ENCODE measurements at places on chromosomes 2 and 18. TPM values are rescaled to one million over a fixed set of nuclear protein-coding genes. Genes with fewer than 3 reads are reported as not detected.
A peak's percentile ranks its signal among the peaks of the same experiment; 100 is the strongest.

WNT6 gene
- not detected for total RNA-seq

PAX8 gene
- 1.2 TPM for total RNA-seq

DNA sequence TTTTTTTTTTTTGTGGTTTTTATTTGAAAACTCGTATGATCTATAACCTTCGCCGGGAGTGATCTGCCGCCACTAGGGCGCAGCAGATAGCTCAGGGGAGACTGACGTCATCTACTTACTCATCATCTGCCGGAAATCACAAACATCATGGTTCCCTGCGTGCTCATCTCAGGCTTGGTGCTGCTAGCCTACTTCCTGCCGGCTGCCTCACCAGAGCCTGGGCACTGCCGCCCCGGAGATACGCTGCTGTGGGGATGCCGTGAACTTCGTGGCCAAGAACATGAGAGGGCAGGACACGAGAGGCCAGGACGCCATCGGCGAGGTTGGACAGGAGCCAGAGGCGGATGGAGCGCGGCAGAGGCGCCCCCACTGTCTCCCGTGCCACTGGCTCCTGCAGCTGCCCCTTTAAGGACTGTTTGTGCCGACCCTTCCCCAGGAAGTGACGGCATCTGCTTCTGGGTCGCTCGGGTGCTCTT is 68.8 kb downstream of the DOK6 start:
- no peak for DNase-seq

DNA sequence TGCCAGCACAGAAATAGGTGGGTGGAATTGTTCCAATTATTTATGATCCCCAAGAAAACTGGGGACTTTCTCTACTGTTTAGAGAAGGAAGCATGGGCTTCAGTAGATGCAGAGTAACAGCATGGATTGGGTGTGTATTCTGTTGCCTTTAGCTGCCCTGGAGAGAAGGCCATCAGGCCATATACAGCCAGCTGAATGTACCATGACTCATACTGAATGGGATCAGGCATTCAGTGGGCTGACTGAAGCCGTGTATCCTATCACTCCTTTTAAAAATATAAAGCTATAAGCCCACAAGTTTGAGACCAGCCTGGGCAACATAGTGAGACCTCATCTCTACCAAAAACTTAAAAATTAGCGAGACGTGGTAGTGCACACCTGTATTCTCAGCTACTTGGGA is 16.7 kb upstream of the PLEKHM3 start:
- DNase-seq = no peak

DNA sequence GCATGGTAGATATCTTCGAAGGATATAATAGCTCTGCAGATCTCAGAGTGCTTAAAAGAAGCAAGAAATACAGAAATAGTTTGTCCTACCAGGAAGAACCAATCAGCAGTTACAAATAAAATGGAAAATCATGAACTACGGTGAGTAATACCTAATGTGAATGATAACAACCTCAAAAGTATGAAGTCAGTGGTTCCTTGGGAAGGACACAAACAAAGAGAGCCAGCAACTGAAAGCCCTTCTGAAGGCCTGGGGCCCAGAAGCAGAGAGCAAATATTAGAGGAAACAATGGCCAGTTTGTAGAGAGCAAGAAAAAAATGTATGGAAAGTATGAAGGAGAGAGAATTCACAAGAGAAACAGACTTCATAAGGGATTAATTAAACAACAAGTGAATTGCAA is 226.8 kb upstream of the CHST9 start:
- DNase-seq = no peak

GRCh38 chr2:162242586-162243280 is 512 bp downstream of the FAP start:
- no peak for DNase-seq

- DNase-seq = no peak
Measured at GRCh38 chr18:74689251-74689650, 91.6 kb downstream of the ZNF407 start.

PREB gene
- 51.3 TPM for total RNA-seq

GRCh38 chr2:1253629-1254028 is 159.6 kb upstream of the TPO start:
- no peak for DNase-seq

- DNase-seq = peak; percentile 15
Measured at GRCh38 chr2:168002021-168002553, 245.3 kb downstream of the STK39 start.

- DNase-seq = no peak
Measured at GRCh38 chr2:70988151-70988550, 6.5 kb downstream of the TEX261 start.

DNA sequence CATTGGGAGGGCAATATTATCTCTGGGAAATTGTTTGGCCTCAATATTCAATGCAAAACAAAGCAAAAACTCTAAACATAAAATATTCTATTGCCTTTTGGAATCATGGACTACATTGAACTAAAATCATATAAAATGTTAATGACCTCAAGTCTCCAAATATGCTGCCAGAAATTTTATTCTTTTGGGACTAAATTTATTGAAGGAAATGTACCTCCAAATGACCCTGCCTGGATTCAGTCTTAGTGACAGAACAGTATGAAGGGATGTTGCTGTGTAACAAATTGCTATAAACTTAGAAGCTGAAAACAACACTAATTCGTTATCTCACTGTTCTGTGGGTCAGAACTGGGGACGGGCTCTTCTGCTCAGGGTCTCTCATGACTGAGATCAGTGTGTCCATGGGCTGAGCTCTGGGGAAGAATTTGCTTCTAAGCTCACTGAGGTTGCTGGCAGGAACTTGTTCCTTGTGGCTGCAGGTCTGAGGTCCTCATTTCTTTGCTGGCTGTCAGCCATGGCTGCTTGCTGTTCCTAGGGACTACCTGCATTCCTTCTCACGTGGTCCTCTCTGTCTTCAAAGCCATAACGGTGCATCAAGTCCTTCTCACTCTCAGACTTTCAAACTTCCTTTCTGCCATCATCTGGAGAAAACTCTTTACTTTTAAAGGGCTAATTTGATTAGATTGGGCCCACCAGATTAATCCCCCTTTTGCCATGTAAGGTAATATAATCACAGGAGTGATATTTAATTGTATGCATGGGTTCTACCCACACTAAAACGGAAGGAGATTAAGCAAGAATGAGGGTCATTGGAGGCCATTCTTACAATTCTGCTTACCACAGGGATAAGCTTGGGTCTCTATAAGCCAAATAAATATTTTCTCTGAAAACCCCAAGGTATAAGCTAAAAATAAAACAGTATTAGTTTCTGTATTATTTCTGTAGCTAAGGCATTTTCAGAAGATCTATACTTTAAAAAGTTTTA is 149.0 kb downstream of the ADCYAP1 start:
- no peak for DNase-seq

- DNase-seq = no peak
Measured at GRCh38 chr18:31513189-31513935, 15.4 kb downstream of the DSG2 start.

ALPI gene
- not detected for total RNA-seq

- DNase-seq = no peak
Measured at GRCh38 chr18:76425146-76426131, 69.6 kb downstream of the ZNF516 start.

DPP10 gene
- total RNA-seq = not detected

SLC14A1 gene
- not detected for total RNA-seq

DNA sequence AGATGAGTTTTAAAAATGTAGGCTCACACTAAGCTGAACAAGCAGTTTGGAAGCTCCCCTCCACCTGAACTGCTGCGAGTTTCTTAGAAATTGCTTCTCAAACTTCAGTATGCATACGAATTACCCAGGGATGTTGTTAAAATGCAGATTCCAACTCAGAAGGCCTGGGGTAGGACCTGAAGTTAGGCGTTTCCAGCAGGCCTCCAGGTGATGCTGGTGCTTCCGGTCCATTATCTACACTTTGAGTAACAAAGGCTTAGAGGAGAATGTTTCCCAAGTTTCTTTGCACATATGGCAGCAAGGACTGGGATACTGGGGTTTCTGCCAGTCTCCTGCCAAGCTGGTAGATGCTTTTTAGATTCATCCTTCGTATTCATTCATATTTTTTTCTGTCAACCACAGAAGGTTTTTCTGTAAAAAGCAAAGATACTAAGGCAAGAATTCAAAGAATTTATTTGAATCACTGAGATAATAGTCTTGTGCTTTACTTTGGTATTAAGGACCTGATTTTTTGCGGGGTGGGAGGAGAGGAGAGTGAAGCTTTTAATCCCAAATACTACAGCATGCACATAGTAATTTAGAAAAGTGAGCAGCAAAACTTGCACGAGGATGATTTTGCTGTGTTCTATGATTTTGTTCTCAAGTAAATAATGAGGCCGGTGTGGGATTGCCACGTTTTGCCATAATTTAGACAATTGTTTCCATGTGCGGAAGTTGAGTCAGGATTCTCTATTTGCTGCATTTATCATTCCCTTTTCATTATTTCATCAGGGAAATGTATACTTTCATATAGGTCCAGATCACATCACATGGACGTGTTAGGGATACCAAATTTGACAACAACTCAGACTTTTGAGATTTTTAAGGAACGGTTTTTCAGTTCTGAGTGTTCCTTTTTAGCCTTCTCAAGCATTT is 137.6 kb upstream of the SPATS2L start:
- DNase-seq = no peak

- DNase-seq = no peak
Measured at GRCh38 chr2:68710336-68710735, 24.3 kb upstream of the ARHGAP25 start.

DNA sequence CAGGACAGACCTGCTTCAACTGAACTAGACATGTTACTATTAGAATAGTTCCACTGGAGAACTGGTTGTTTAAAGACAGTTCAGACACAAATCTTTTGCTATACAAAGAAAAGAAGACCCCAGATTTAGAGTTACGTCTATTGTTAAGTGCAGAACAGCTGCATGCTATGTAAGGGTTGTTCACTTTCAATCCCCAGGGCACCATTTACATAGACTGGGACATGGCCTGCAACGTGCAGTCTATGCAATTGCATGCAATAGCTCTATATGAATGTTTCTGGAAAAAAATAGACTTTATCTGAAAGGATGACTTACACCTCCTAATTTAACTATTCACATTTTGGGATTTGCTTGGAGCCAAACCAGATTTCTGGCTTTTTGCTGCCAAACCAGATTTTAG is 36.1 kb upstream of the DPP10 start:
- no peak for DNase-seq

DNA sequence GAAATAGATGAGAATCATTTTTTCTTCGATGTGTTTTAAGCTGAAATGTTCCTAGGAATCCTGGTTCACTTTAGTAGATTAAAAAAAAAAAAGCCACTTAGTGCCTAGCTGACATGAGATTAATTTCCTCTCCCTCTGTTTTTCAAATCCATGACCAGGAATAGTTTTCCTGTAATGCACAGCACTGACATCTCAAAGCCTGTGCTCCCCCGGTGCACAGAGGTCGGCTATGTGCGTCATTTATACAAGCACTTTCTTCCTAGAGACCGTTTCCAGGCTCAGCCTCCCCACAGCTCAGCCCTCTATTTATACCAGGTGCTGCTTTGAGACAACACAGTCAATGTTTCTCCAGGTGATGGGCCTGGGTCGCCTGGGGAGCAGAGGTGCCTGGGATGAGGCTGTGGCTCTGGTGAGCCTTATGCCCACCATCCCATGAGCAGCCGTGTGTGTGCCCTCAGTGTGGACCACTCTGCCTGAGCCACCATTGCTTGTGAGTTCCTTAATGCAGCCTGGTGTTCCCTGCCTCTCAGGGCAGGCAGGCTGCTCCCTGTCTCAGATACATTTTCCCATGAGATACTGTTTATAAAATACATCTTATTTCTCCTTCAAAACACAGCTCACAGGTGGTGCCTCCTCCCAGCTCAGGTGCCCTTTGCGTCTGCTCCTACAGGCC is 515.7 kb upstream of the HS6ST1 start:
- no peak for DNase-seq

EN1 gene
- total RNA-seq = not detected

- DNase-seq = no peak
Measured at GRCh38 chr2:105373344-105373781, 25.5 kb downstream of the FHL2 start.

TLX2 gene
- 5.5 TPM for total RNA-seq

DNA sequence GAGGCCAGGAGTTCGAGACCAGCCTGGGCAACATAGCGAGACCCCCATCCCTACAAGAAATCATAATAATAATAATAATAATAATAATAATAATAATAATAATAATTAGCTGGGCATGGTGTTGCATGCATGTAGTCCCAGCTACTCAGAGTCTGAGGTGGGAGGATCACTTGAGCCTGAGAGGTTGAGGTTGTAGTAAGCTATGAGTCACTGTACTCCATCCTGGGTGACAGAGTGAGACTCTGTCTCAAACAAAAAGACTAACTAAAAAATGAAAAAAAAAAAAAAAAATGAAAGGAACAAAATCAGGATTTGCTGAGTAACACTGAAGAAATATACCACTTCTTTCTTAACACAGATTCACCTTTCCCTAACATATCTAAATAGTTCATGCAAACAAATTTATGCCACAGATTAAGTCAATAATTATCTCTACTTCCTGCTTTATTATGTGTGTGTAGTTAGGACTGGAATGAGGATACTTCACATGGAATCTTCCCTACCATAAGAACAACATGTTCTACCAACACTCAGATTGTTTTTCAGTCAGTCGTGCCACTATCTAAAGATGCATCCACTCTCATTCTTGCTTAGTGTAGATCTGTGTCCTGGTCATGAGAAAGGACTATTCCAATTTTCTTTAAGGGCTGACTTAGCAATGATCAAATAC is 928.7 kb downstream of the SLC4A3 start:
- DNase-seq = no peak

DNA sequence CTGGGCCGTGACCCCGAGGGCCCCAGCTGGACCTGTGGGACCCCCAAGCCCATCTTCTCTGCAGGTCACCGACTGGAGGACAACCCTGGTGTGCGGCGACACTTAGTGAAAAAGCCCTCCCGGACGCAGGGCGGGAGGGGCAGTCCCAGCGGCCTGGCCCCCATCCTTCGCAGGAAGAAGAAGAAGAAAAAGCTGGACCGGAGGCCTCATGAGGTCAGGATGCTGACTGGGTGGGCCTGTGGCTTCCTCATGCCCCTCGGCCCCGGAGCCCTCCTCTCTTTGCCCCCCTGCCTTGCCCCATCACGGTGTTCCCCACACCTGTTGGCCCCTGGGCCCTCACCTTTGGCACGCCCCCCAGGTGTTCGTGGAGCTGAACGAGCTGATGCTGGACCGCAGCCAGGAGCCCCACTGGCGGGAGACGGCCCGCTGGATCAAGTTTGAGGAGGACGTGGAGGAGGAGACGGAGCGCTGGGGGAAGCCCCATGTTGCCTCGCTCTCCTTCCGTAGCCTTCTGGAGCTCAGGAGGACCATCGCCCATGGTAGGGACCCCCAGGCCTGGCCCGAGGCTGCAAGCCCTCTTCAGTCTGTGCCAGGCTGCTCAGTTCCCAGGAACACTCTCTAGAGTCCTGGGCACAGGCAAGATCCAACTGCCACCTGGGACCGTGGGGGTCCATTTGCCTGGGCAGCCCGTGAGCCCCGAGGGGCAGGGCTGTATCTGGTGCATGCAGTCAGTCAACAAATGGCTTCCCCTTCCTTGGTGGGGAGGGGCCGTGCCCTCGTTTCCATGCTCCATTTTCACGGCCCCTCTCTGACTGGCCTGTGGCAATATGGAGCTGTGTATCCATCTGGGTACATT is 4.7 kb downstream of the SLC4A3 start:
- no peak for DNase-seq

GRCh38 chr18:50099725-50100407 is 95.1 kb downstream of the MYO5B start:
- DNase-seq = peak; percentile 36

- peak; percentile 80 for DNase-seq
Measured at GRCh38 chr2:218880102-218880858, at the start of gene WNT10A. WNT10A (plus strand) TSS chr2:218880852; CDS start chr2:218880996, 144 bp downstream.

- DNase-seq = no peak
Measured at GRCh38 chr2:44100351-44100750, 68.3 kb upstream of the PPM1B start.

- no peak for DNase-seq
Measured at GRCh38 chr2:156005531-156005930, 327.0 kb downstream of the NR4A2 start.

Data from GM12878 (cell line).